ENCODE measurements at places on chromosomes 11 and 22.

- H3K4me1 ChIP-seq: no peaks in the 10 kb centered on the region
- no peak overlapping the region for H3K4me3 ChIP-seq
- H3K27ac ChIP-seq: no peak overlapping the region
- peaks cover 24% of the 10 kb centered on the region for H3K27me3 ChIP-seq
- no peak for DNase-seq
- no peaks in the 10 kb centered on the region for H3K36me3 ChIP-seq
These were observed 61.8 kb downstream of the FBLN1 start for GRCh38 chr22:45564349-45565030.

DNA sequence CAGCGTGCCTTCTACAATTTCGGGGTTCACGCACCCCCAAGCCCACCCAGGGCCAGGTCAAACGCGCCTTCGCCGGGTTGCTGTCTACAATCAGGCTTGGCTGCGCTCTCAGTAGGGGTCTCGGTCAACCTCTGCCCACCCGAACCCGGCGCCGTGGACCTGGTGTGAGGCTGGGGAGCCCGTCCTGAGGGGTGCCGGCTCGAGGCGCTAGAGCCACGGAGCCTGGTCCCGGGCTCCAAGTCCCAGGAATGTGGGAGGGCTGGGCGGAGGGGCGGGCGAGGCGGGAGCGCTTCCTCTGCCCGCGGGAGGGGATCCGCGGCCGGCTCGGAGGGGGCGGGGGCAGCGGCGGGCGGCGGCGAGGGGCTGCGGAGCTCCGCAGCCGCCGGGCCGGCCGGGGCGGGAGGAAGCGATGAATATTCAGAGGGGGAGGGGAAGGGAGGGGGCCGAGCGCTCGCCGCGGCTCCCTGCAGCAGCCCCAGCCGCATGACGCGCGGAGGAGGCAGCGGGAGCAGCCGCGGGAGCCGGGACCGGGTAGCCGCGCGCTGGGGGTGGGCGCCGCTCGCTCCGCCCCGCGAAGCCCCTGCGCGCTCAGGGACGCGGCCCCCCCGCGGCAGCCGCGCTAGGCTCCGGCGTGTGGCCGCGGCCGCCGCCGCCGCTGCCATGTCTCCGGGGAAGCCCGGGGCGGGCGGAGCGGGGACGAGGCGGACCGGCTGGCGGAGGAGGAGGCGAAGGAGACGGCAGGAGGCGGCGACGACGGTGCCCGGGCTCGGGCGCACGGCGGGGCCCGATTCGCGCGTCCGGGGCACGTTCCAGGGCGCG is at the start of gene PTPRJ:
TSS of gene PTPRJ (plus strand) at position 472 of the 819 bp plus-strand sequence. CDS start 354 bp downstream, outside the sequence.
- peak within 1 kb of the TSS; percentile 99 for H3K4me3 ChIP-seq
- H3K36me3 ChIP-seq: peaks cover 30% of the 10 kb centered on the region
- DNase-seq: peak; percentile 60
- H3K27ac ChIP-seq: peak within 1 kb of the TSS; percentile 94
- H3K27me3 ChIP-seq: peaks cover 15% of the 10 kb centered on the region

DNA sequence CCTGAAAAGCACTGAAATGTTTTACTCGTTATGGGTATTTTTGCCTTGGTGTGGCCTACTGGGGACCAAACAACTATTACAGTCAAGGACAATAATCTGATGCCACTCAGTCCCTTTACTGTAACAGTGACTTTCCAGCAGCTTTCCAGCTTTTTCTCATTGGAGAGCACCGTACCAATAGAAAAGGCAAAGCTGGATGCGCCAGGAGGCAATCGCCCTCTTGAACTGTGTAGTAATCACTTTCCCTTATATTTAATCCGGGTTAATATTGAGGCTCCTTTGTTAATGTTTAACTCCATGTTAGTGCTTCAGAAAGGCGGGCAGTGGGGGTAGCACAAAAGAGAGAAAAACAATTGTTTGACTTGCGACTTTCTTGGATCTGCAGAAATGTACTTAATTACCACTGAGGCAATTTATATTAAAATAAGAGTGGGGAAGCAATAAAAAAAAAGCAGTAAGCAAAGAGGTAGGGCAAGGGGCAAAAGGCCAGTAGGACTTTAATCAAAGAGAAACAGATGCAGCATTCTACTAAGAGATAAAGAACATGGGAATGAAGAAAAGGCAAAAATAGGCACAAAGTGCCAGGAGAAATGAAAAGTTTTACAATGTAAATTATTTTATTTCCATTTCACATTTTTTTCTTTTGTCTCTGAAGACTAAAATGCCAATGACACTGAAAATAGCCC is 81.6 kb downstream of the LRRC4C start:
- no peak overlapping the region for H3K27ac ChIP-seq
- no peak overlapping the region for H3K4me3 ChIP-seq
- DNase-seq: no peak
- H3K27me3 ChIP-seq: no peaks in the 10 kb centered on the region
- H3K4me1 ChIP-seq: no peaks in the 10 kb centered on the region
- H3K36me3 ChIP-seq: no peaks in the 10 kb centered on the region

GRCh38 chr11:133082841-133083488 is 449.3 kb downstream of the OPCML start:
- H3K27me3 ChIP-seq: peaks cover 17% of the 10 kb centered on the region
- no peak overlapping the region for H3K27ac ChIP-seq
- DNase-seq: peak; percentile 75
- no peaks in the 10 kb centered on the region for H3K4me1 ChIP-seq
- H3K4me3 ChIP-seq: peak overlapping the region; percentile 24
- H3K36me3 ChIP-seq: no peaks in the 10 kb centered on the region

DNA sequence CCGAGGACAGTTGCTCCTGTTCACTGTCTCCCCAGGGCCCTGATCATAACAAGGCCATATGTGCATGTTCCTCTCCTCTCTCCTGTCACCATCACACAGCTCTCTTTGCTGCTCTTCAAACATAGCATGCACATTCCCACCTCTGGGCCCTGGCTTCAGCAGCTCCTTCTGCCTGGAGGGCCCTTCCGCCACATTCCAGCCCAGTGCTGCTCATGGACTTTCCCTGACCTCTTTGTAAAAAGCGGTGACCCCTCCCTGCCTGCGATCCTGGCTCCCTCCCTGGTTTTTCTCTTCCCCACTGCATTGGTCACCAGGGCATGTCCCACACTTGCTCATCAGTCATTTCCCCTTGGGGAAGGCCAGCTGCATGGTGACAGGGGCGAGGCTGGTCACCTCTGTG is 98.2 kb downstream of the MYO18B start:
- H3K27me3 ChIP-seq: no peaks in the 10 kb centered on the region
- H3K27ac ChIP-seq: no peak overlapping the region
- no peak for DNase-seq
- no peaks in the 10 kb centered on the region for H3K4me1 ChIP-seq
- no peak overlapping the region for H3K4me3 ChIP-seq

- no peak overlapping the region for H3K4me3 ChIP-seq
- H3K4me1 ChIP-seq: peaks cover 9% of the 10 kb centered on the region
- H3K27ac ChIP-seq: no peak overlapping the region
- DNase-seq: no peak
These were observed 150.9 kb upstream of the GRK3 start for GRCh38 chr22:25413620-25414019.

- no peak for DNase-seq
- H3K4me3 ChIP-seq: no peak overlapping the region
- H3K27me3 ChIP-seq: no peaks in the 10 kb centered on the region
- no peaks in the 10 kb centered on the region for H3K4me1 ChIP-seq
- H3K36me3 ChIP-seq: no peaks in the 10 kb centered on the region
These were observed 881.3 kb downstream of the KCNA4 start for GRCh38 chr11:29135504-29135903.

DNA sequence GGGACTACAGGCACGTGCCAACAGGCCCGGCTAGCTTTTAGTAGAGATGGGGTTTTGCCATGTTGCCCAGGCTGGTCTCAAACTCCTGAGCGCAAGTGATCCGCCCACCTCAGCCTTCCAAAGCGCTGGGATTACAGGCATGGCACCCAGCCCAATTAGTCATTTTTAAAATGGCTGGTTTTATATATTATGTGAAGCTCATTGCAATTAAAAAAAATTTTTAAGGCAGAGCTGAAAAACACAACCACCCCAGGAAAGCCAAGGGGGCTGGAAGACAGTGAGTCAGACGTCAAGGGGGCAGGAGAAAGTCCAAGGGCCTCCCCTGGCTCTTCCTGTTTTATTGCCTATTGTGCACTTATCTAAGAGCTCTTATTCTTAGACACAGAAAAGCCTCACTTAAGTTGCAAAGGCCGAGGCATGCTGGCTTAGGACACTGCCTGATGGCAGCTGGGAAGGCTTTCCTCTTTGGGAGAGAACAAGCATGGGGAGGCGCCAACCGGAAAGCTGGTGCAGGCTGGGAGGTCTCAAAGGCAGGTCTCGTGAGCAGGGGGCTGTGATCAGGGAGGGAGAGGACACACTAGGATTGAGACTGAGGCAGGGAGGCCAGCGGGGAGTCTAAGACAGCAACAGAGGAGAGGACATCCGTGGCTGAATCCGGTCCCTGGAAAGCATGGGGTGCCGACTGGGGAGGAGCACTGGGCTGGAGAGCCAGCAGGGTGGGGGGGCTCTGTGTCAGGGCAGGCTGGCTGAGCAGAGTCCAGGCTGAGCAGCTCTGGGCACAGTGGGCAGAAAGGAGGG is 11.1 kb upstream of the OSM start:
- no peak overlapping the region for H3K27ac ChIP-seq
- H3K36me3 ChIP-seq: peaks cover 52% of the 10 kb centered on the region
- no peak for DNase-seq
- H3K4me1 ChIP-seq: peaks cover 78% of the 10 kb centered on the region
- no peaks in the 10 kb centered on the region for H3K27me3 ChIP-seq

DNA sequence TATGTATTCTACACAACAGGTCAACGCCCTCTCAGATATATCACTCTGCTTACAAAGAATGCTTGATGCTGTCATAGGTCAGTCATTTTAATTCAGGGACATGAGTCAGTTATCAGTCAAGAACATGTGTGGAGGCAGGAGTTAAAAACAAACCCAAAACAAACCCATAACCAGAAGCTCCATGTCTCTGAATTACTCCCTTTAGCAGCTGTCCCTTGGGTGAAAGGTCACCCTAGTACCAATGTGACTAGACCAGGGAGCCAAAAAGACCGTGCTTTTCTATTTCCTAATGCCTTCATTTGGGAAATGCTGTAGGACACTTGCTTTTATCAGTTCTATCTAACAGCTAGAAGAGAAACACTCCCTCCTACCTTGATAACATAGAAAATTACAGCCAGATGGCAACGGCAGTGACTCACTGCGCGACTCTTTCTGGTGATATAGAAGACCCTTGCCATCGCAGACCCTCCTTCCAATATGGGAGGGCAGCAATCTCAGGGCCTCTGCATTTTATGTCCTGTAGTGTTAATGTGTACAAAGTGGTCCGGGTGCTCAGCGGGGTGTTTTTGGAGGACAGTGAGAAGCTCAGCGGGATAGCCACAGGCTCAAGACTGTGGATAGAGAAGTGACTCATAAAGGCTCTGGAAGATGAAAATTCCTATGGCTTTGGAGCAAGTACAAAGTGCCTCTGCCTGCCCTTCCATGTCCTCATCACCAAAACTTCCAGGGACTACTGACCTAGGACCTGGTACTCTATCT is 24.8 kb downstream of the APOL5 start:
- H3K4me3 ChIP-seq: no peak overlapping the region
- H3K27ac ChIP-seq: no peak overlapping the region
- H3K27me3 ChIP-seq: no peaks in the 10 kb centered on the region
- no peak for DNase-seq
- no peaks in the 10 kb centered on the region for H3K4me1 ChIP-seq
- no peaks in the 10 kb centered on the region for H3K36me3 ChIP-seq

DNA sequence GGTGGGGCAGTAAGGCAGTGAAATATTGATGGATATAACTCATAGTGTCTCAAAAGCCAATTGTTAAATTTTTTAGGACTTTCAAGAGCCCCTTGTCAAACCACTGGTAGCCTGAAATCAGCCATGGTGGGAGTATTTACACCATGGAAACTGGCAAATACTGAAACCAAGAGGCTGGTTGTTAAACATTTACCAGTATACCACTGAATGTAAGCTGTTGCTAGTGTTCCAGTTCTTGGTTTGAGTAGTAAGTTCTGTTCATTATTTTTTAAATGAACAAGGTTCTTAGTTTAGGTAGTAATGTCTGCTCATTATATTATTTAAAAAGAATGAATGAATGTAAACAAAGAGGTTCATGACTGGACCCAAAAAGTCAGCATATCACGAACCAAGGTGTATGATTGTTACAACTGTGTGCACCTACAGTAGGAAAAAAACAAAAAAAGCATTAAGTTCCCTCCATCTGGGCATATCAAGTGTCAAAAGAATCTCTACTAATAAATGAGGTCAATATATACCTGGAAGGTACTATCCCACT is 4.5 kb upstream of the EIF3F start:
- H3K36me3 ChIP-seq: no peaks in the 10 kb centered on the region
- no peak for DNase-seq
- H3K4me3 ChIP-seq: no peak overlapping the region

- no peak for DNase-seq
- H3K4me3 ChIP-seq: no peak overlapping the region
- no peak overlapping the region for H3K27ac ChIP-seq
- no peaks in the 10 kb centered on the region for H3K27me3 ChIP-seq
These were observed 26.1 kb downstream of the TMEM184B start for GRCh38 chr22:38246692-38247091.

GRCh38 chr11:95512682-95513081 is 276.9 kb downstream of the FAM76B start:
- no peak overlapping the region for H3K4me3 ChIP-seq
- H3K4me1 ChIP-seq: no peaks in the 10 kb centered on the region
- no peaks in the 10 kb centered on the region for H3K36me3 ChIP-seq
- H3K27me3 ChIP-seq: no peaks in the 10 kb centered on the region
- no peak overlapping the region for H3K27ac ChIP-seq
- DNase-seq: no peak

GRCh38 chr11:108069947-108070346 is 51.4 kb upstream of the ACAT1 start:
- H3K27ac ChIP-seq: peak overlapping the region; percentile 74
- DNase-seq: no peak
- H3K4me1 ChIP-seq: peaks cover 15% of the 10 kb centered on the region
- peaks cover 34% of the 10 kb centered on the region for H3K36me3 ChIP-seq

GRCh38 chr22:25062386-25063085 is 110.0 kb downstream of the KIAA1671 start:
- peak; percentile 69 for DNase-seq
- peaks cover 7% of the 10 kb centered on the region for H3K36me3 ChIP-seq
- no peaks in the 10 kb centered on the region for H3K27me3 ChIP-seq
- H3K4me3 ChIP-seq: peak overlapping the region; percentile 38
- H3K27ac ChIP-seq: peak overlapping the region; percentile 69
- H3K4me1 ChIP-seq: peaks cover 50% of the 10 kb centered on the region

DNA sequence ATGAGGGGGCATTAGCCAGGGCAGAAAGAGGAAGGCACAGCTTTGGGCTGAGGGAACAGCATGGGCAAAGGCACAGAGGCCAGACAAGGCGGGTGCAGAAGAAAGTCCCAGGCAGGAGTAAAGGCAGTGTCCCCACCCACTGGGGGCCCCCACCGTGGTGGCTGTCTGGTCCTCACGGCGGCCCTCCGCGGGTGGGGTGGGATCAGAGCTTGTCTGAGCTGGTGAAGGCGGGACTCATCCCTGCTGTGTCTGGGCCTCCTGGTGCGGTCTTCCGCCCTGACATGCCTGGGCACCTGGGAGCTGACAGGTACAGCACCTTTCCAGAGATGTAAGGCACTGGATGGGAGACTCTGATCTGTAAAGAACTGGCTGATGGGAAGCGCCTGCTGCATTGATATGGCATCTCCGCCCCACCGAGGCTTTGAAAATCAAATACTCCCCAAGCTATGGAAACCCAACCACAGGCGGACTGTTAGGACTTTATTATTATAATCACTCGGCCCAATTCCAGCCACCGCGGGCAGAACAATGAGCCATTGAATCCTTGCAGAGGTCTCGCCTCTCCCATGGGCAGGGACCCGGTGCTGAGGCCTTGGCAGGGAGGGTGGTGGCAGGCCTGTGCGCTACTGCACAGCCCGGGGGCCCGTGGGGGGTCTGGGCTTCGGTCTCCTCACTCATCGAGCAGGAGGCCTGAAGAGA is 14.2 kb upstream of the GNB1L start:
- H3K4me3 ChIP-seq: no peak overlapping the region
- no peak overlapping the region for H3K27ac ChIP-seq
- DNase-seq: no peak
- no peaks in the 10 kb centered on the region for H3K36me3 ChIP-seq
- no peaks in the 10 kb centered on the region for H3K27me3 ChIP-seq

Data from activated CD4-positive, alpha-beta memory T cell treated with anti-CD3 and anti-CD28 coated beads, Interleukin-2, amount 10 ng/mL, durations not matched to agents 7 days and 5 days (primary cell).